Stomach (tissue), 19 donors: ENCODE measurements at places on chromosomes 4 and X. TPM values are rescaled to one million over a fixed set of nuclear protein-coding genes. Genes with fewer than 3 reads are reported as not detected.

- DNase-seq = no peak
- H3K4me3 ChIP-seq = no peak overlapping the region
- no peaks in the 10 kb centered on the region for H3K36me3 ChIP-seq
- no peaks in the 10 kb centered on the region for H3K27me3 ChIP-seq
- H3K27ac ChIP-seq = no peak overlapping the region
Measured at GRCh38 chr4:120291541-120291940, 224.9 kb upstream of the MAD2L1 start.

GRCh38 chr4:94635177-94635576 lies 122.6 kb upstream of the BMPR1B start:
- no peak overlapping the region for H3K27ac ChIP-seq
- no peak overlapping the region for H3K4me3 ChIP-seq
- H3K27me3 ChIP-seq = no peaks in the 10 kb centered on the region
- H3K4me1 ChIP-seq = no peaks in the 10 kb centered on the region
- no peak for DNase-seq

- DNase-seq = no peak
- H3K27me3 ChIP-seq = no peaks in the 10 kb centered on the region
- no peak overlapping the region for H3K4me3 ChIP-seq
- H3K27ac ChIP-seq = no peak overlapping the region
- no peaks in the 10 kb centered on the region for H3K36me3 ChIP-seq
Measured at GRCh38 chr4:35934320-35934981, 309.9 kb downstream of the ARAP2 start.

- H3K4me1 ChIP-seq = peaks cover 8% of the 10 kb centered on the region
- H3K27ac ChIP-seq = no peak overlapping the region
- no peak for DNase-seq
- no peaks in the 10 kb centered on the region for H3K36me3 ChIP-seq
- no peak overlapping the region for H3K4me3 ChIP-seq
- H3K27me3 ChIP-seq = no peaks in the 10 kb centered on the region
Measured at GRCh38 chr4:152559641-152560040, 23.7 kb upstream of the FBXW7 start.

The CENPU gene
- 4.1 TPM for polyA plus RNA-seq

DNA sequence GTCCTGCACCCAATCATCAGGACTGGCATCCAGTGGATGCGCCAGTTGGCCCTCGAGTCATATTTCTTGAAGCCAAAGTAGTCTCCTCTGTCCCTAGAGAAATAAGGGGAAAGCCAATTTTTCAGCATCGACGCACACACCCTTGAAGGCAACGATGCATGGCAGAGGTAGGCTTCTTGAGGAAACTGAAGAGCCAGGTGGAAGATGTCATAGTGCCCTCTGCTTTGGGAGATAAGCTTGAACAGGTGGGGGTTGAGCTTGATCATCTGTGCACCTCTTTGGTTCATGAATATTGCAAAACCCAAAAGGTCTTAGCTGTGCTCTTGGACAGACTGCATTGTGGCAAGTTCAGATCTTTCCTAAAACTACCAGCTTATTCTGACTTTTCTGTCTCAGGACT lies 34.6 kb upstream of the WDR1 start:
- DNase-seq = no peak
- H3K36me3 ChIP-seq = no peaks in the 10 kb centered on the region
- H3K27me3 ChIP-seq = no peaks in the 10 kb centered on the region

DNA sequence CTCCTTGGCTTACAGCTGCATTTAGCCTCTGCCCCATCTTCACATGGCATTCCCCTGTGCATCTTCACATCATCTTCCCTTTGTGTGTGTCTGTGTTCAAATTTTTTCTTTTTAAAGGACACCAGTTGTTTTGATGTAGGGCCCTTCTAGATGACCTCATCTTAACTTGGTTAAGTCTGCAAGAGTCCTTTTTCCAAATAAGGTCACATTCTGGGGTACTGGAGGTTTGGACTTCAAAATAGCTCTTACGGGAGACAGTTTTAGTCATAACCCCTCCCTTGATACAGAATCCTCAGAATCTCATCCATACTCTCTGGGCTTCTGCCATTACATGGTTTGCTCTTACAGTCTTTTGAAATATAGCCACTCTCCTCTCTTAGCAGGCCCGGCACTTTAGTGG lies 231.5 kb upstream of the ATP6AP2 start:
- H3K4me3 ChIP-seq = no peak overlapping the region
- H3K36me3 ChIP-seq = no peaks in the 10 kb centered on the region
- no peaks in the 10 kb centered on the region for H3K4me1 ChIP-seq
- no peaks in the 10 kb centered on the region for H3K27me3 ChIP-seq

DNA sequence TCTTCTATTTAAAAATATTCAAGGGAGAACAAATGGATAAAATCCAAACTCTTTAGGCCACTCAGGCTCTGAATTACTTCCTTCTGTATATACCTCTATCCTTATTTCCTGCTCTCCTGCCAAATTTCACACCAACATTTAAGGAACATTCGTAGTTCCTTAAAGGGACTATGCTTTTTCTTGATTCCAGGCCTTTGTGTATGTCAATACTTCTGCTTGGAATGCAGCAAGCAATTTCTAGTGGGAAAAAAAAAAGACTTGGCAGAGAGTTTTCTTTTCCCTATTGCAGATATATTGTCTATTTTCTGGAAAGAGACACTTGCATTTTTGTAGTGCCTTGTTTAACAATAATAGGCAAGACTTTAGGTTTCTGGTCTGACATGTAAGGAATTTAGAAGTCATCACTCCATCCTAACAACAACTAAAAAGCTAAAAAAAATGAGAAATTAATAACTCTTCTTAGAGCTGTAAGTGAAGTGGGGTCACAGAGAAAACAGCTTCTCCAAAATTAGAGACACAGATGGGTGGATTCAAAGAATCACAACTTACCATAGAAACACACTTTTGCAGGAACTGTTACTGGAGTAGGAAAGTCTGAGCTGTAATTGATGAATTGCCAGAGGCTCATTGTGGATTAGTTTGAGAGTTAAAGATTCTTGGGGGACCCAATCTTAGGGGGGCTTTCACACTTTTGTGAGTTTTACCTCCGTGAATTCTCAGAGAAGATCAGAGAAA lies 2.1 kb upstream of the ADH5 start:
- no peak for DNase-seq
- no peaks in the 10 kb centered on the region for H3K36me3 ChIP-seq
- no peak overlapping the region for H3K27ac ChIP-seq
- peak overlapping the region; percentile 75 for H3K4me3 ChIP-seq
- H3K27me3 ChIP-seq = no peaks in the 10 kb centered on the region

- H3K27ac ChIP-seq = no peak overlapping the region
- no peaks in the 10 kb centered on the region for H3K4me1 ChIP-seq
- H3K4me3 ChIP-seq = no peak overlapping the region
- no peaks in the 10 kb centered on the region for H3K36me3 ChIP-seq
Measured at GRCh38 chr4:138685316-138685715, 330.3 kb upstream of the NOCT start.

GRCh38 chrX:71945237-71945805 lies 34.7 kb downstream of the NHSL2 start:
- no peaks in the 10 kb centered on the region for H3K36me3 ChIP-seq
- H3K27me3 ChIP-seq = no peaks in the 10 kb centered on the region

GRCh38 chr4:71029504-71029903 lies 36.1 kb downstream of the DCK start:
- H3K27me3 ChIP-seq = no peaks in the 10 kb centered on the region
- peaks cover 6% of the 10 kb centered on the region for H3K36me3 ChIP-seq
- no peak for DNase-seq
- no peak overlapping the region for H3K4me3 ChIP-seq
- no peak overlapping the region for H3K27ac ChIP-seq
- H3K4me1 ChIP-seq = no peaks in the 10 kb centered on the region

DNA sequence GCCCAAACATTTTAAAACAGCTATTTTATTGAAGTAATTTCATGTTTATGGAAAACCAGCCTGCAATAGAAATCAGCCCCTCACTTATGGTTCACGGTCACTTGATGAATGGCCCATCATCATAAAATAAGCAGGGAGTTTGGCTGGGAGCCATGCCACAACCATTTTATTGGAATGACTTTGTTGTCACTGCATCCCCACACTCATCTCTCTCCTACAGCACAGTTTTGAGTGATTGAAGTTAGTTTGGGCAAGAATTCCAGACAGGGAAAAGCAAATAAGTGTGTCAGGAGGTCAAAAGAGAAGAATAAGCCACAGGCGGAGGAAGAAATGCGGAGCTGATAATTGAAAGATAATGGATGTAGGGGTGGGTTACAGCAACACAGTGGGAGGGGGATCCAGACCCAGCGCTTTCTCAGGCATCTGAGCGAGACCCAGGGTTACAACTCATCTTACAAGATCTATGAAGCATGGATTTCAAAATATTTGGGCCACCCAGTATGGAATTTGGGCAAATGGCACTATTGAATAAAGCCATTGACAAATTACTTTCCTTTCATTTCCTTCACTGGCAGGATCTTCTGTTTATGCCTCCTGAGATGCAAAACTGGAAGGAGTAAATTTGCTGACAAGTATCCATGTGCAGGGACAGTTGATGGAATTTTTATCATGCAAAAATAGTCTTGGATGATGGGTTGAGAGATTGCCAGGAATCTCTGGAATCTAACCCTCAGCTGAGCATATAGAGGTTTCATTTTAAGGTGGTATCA lies 100.8 kb downstream of the SHROOM3 start:
- H3K27ac ChIP-seq = no peak overlapping the region
- H3K27me3 ChIP-seq = no peaks in the 10 kb centered on the region
- no peaks in the 10 kb centered on the region for H3K4me1 ChIP-seq
- H3K36me3 ChIP-seq = no peaks in the 10 kb centered on the region

DNA sequence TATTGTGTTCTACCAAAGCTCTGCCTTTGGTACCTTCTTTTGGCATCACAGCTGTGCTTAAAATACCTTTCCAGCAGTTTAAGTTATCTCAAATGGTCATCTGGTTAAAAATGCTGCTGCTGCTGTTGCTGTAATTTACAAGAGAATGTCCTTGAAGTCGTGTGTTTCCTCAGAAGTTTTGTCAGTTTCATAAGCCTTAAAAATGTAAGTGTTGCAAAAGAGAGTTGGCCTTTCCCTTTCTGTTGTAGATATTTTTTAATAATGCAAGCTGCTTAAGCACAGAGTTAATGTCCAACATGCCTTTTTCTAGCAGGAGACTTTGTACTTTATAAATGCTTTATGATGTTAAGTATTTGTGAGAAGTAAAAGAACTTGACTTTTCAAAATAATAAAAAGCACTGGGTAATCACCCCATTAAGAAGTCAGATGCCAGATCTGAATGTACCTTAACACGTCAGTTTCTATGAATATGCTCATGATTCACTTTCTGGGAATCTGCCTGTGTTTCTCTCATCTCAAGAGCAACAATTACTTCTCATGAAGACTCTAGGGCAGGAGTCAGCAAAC lies 35.3 kb upstream of the TENM3 start:
- no peaks in the 10 kb centered on the region for H3K36me3 ChIP-seq
- H3K27me3 ChIP-seq = no peaks in the 10 kb centered on the region
- peak; percentile 46 for DNase-seq
- no peak overlapping the region for H3K4me3 ChIP-seq

The MAGEC3 gene
- not detected for polyA plus RNA-seq

The SH2D1A gene
- 0.76 TPM for polyA plus RNA-seq

The FRYL gene
- polyA plus RNA-seq = 7.8 TPM

The MFAP3L gene
- 0.31 TPM for polyA plus RNA-seq

DNA sequence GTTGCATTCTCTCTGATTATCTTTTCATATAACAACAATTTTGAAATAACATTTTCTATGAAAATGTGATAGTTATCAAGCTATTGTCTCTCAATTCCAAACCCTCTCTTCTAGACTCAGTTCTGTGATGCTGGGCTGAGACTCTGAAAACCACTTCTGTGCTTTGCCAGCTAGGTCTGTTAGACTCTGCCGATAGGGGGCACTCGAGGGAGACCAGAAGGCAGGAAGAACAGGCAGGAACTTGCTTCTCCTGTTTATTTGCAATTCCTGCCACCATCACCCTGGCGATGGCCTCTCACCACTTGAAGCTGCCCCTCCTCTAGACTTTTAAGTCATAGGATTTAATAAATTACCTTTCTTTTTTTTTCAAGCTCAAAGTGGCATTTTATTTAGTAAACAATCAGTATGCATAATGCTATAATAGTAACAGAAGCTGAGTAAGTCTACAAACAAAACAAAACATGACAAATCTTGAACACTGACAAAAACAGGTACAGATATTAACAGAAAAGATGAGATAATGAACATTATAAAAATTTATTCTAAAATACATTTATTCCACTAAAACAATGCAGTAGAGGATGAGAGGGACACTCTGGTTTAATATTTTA lies 49.7 kb downstream of the RASL11B start:
- DNase-seq = peak; percentile 84
- peaks cover 25% of the 10 kb centered on the region for H3K4me1 ChIP-seq
- H3K27me3 ChIP-seq = no peaks in the 10 kb centered on the region
- no peak overlapping the region for H3K4me3 ChIP-seq

DNA sequence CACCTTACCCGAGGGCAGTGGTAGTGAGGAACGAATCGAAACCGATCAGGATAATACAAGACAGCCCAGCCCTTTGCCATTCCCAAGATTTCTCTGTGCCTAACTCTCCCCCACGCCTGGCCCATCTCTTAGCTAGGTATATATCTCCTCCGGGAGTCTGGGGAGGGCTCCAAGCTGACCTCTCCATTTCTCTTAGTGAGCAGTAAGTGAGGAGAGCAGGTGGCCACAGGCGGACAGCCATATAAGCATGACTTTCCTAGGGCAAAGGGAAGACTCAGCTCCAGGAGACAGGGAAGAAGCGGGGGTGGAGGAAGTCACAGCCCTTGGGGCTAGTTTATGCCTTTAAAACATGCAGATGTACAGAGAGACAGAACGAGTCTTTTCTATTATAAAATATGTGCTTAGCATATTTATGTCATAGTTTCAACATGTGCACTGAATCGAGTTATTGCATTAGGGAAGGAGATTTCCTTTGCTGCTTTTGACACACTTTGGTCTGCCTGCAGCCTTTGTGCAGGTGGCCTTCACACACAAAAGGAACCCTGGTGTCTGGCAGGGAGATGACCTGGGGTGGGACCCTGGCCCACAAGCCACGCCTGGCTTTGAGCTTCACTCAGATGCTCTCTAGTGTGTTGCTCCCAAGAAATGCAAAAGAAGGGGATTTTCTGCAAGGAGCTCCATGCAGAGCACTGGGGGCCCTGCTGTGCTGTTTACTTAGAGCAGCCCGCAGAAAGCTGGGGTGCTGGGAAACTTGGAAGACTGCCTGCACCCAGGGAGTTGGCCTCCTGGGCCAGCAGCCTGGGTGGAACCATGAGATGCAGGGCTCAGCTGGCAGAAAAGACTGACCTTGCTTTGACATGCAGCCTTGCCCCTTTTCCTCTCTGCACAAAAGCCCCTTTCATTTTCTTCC lies 613.3 kb downstream of the BCOR start:
- DNase-seq = no peak
- no peak overlapping the region for H3K27ac ChIP-seq
- H3K4me3 ChIP-seq = no peak overlapping the region
- no peaks in the 10 kb centered on the region for H3K27me3 ChIP-seq
- H3K4me1 ChIP-seq = no peaks in the 10 kb centered on the region

GRCh38 chrX:46588263-46588662 lies 14.7 kb downstream of the CHST7 start:
- peak overlapping the region; percentile 57 for H3K27ac ChIP-seq
- H3K4me3 ChIP-seq = no peak overlapping the region
- DNase-seq = peak; percentile 42
- no peaks in the 10 kb centered on the region for H3K36me3 ChIP-seq
- H3K27me3 ChIP-seq = no peaks in the 10 kb centered on the region

- H3K4me3 ChIP-seq = no peak overlapping the region
- peaks cover 16% of the 10 kb centered on the region for H3K4me1 ChIP-seq
- no peaks in the 10 kb centered on the region for H3K27me3 ChIP-seq
Measured at GRCh38 chr4:83108101-83108861, 6.2 kb downstream of the PLAC8 start.
